Mammary epithelial cell (primary cell): ENCODE measurements at places on chromosomes 3 and 15. TPM values are rescaled to one million over a fixed set of nuclear protein-coding genes. Genes with fewer than 3 reads are reported as not detected.

The TRIM71 gene
- total RNA-seq = not detected in 2 replicates

The OR4F6 gene
- total RNA-seq = not detected in 2 replicates

The GABRR3 gene
- not detected for total RNA-seq

The CFAP100 gene
- total RNA-seq = not detected in 2 replicates

The COX5A gene
- total RNA-seq = 209 and 220 TPM in 2 replicates

The WNT5A gene
- total RNA-seq = 19.7 TPM

The CAPN3 gene
- 2.8 TPM for total RNA-seq

The SPTBN5 gene
- 17.0 TPM for total RNA-seq

The CRABP1 gene
- total RNA-seq = not detected

The ARPIN gene
- total RNA-seq = 14.3 TPM

The CCDC54 gene
- total RNA-seq = not detected in 2 replicates

The LYSMD2 gene
- total RNA-seq = 5.3 TPM

The GNAT1 gene
- total RNA-seq = 1.8 TPM in 1 of 2 replicates, not detected in the other

The FHIT gene
- total RNA-seq = 6.3 TPM
